ENCODE measurements at places on chromosomes 7 and 10.

DNA sequence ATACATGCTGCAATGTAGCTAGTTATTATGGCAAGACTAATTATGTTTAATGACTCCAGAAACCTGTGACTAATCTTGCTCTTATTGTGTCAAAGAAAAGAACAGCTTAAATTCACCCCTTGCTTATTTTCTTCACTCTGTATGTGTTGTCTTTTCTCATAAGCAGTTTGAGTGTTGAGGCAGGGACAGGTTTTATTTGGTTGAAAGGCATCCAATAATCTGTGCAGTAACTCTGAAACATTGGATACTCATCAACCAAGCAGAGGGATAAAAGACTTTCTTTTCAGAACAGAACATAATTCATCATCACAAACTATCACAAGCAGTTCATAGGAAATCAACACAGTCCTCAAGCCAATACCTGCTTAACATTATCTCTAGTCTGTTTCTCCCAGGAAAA, 797.6 kb upstream of the MBL2 start:
- DNase-seq, result no peak

- no peak for DNase-seq
These were observed 169.1 kb upstream of the TNS3 start for GRCh38 chr7:47751043-47751442.

DNA sequence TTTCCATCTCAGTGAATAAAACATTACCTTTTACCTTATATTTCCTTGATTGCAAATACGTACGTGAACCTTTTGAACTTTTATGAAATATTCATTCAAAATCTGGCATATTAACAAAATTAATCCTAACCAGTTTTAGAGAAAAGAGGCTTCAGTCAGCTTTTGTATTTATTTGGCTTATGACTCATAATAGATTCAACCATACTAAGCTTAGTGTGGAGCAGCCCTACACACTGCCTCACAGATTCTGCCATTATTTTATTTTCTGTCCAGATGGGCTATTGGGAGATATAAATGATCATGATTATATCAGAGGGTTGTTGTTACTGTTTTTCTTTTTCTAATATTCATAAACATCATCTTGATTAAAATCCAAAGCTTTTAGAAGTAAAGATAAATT, 325.5 kb downstream of the GPR37 start:
- DNase-seq, result no peak

- no peak for DNase-seq
These were observed 169.2 kb downstream of the ST7 start for GRCh38 chr7:117122536-117122935.

GRCh38 chr7:137337902-137338301, 5.6 kb downstream of the PTN start:
- no peak for DNase-seq

DNA sequence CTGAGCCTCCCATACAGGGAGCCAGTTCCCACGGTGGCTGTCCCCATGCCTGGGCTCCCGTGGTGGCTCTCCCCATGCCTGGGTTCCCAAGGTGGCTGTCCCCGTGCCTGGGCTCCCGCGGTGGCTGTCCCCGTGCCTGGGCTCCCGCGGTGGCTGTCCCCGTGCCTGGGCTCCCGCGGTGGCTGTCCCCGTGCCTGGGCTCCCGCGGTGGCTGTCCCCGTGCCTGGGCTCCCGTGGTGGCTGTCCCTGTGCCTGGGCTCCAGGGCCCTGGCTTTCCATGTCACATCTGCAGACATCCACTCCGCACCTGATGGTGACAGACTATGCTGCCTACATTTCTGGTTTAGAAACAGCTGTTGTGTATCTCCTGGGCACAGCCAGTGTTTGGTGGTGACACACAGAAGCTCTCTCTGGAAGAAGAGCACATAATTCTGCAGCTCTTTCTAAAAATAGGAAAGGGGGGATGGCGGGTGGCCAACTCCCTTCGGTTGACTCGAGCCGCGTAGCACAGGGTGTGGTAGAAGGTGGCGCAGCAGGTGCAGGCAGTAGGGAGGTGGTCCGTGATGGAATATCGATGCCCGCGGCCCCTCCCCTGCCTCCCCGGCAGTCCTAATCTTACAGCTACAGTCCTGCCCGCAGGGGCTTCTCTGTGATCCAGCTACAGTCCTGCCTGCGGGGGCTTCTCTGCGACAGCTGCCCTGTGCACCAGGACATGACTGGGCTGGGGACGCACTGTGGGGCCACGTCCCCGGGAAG, 251.2 kb downstream of the DNAJB6 start:
- DNase-seq, result no peak

- DNase-seq, result no peak
These were observed 56.5 kb upstream of the KDM7A start for GRCh38 chr7:140232957-140233917.

- DNase-seq, result no peak
These were observed 9.8 kb downstream of the ALOX5 start for GRCh38 chr10:45383682-45384330.

DNA sequence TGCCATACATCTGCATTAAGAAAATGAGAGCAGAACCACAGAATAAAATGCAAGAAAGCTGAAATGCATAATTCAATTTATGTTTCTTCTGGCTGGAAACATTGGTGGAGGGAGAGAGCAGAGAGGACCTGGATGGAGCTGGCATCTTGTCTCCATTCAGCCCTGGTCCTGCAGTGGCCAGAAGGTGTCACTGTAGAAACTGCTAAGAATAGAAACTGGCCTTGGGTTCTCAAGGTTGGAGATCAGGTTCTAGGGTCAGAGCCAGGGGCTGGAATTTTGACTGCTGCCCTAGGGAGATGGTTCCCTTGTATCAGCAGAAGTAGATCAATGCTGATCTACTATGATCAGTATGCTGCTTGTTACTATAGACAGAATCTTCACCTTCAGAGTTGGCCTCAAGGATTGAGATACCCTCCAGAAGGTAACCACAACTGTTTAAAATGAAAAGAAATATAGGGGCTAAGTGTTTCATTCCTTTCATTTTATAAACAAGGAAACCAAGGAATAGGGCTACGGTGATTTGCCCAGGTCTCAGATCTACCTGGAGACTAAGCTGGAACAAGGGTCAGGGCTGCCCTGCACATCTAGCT, 13.1 kb downstream of the TAS2R41 start:
- no peak for DNase-seq

- DNase-seq, result no peak
These were observed 210.5 kb downstream of the ARHGAP21 start for GRCh38 chr10:24513155-24513554.

GRCh38 chr7:55571511-55572377, 558 bp downstream of the VOPP1 start:
- DNase-seq, result no peak

DNA sequence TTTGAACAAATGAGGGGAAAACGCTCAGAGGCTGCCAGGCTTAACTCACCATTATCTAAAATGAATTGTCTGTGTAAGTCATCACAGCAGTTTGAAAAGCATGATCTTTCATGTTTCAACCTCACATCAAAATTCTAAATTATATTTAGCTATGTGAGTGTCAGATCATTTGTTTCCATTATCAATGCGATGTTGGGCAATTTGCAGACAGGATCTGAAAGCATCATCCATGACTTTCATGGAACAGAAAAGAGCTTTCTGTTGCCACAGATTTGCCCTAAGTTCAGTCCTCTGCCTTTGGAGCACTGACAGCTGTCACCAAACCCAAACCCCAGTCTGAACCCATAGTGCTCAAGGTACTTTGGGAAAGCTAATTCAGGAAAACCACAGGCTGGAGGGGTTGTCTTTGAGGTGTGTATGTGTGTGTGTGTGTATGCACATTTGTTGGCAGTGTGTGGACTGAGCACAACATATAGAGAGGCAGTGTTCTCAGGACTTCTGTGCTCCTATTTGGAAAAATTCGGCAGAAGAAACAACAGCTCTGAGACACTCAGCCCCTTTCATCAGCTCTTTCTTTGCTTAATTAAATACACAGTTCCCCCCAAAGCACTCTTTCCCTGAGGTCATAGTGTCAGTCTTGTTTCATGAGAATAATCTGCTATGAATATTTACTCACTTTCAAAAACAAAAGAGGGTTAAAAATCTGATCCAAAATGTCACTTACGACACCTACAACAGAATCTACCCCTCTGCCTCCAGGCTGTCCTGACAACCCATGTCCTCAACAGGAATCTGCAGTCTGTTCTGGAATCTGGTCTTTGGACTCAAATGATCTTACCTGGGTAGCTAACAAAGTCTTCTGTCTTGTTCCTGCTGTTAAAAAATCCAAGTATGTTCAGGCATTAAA, 188.5 kb upstream of the KLF14 start:
- no peak for DNase-seq

GRCh38 chr10:67853512-67853911, 15.5 kb upstream of the DNAJC12 start:
- DNase-seq, result no peak

DNA sequence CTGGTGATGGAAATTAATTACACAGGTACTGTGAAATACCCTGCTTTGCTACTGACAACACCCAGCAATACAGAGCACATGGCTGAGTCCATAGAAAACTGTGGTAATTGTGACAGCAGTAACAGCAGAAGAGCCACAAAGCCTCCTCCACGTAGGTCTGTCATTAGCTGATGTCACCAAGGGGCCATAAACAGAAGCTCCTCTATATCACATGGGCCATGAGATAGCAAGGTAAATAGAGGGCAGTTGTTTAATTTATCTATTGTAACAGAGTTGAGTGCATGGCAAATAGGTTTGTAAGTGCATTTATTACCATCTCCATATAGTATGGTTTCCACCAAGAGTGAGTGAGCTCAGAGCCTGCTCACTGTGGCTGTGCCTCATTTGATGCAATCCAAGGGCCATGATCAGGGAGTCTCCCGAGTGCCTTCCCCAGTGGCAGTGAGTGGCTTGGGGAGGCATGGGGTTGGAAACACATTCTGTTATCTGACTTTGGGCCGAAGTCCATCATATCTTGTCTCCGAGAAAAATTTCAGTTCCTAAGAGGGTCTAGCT, 281.2 kb downstream of the SKAP2 start:
- no peak for DNase-seq

- no peak for DNase-seq
These were observed 89.7 kb upstream of the STEAP4 start for GRCh38 chr7:88396295-88396947.

DNA sequence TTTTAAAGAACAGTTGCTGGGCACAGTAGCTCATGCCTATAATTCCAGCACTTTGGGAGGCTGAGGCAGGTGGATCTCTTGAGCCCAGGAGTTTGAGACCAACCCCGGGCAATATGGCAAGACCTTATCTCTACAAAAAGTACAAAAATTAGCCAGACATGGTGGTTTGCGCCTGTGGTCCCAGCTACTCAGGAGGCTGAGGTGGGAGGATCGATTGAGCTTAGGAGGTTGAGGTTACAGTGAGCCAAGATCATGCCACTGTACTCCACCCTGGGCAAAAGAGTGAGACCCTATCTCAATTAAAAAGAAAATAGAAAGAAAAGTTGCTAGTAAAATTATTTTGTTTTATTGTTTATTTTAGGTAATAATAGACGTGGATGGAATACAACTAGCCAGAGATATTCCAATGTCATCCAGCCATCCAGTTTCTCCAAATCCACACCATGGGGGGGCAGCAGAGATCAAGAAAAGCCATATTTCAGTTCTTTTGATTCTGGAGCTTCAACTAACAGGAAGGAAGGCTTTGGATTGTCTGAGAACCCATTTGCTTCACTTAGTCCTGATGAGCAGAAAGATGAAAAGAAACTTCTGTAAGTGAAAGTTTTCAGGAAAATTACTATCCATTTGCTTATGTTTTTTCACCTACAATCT, 3.0 kb downstream of the NUP42 start:
- DNase-seq, result no peak

DNA sequence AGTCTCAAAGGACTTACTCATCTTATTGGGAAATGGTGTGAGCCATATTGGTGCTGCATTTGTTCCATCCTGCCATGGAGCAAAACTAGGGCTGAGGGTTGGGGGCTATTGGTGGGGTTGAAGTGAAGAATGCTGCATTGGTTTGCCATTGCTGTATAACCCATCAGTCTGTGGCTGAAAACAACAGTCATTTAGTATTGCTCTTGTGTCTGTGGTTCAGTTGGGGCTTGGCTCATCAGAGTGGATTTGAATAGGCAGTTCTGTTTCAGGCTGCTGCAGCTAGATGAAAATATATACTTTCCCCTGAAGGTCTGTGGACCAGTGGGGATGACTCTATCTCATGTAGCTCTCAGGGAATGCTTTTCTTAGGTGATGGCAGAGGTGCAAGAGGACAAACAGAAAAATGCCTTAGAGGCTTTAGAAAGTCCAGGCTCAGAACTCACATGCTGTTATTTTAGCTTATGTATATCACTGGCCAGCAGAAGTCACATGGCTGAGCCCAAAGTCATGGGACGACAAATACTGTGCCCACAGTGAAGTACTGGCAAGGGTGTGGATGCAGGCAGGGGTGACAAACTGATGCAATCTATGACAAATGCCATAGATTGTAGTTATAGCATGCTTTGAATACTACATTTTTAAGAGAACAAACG, 15.2 kb upstream of the EXOC6 start:
- no peak for DNase-seq

DNA sequence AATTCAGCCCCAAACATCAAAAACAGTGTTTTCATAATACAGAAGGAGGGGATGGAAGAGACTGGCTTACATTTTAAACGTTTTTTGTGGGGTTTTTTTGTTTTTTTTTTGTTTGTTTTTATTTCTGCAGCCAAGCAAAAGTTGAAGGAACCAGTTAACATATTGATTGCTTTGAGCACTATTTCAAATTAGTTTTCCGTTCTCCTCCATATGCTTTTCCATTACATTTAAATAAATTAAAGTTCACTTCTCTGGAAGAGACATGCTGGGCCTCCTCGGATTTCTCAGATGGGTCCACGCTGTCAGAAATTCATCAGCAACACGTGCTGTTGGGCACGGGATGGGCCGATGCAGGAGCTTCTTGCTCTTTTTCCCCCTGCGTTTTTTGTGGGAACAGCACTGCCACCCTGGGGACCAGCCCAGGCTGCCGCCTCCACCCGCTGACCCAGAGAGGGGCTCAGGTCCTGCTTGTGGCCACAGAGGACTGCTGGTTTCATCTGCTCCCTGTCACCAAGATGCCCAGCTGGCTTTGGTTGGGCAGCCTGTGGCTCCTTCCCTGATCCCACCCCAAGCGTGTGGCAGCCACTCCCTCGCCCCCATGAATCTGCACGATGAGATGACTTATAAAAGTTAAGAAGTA, 67.7 kb upstream of the CHST15 start:
- DNase-seq, result no peak

GRCh38 chr7:22617166-22617565, 109.8 kb upstream of the IL6 start:
- DNase-seq, result no peak

DNA sequence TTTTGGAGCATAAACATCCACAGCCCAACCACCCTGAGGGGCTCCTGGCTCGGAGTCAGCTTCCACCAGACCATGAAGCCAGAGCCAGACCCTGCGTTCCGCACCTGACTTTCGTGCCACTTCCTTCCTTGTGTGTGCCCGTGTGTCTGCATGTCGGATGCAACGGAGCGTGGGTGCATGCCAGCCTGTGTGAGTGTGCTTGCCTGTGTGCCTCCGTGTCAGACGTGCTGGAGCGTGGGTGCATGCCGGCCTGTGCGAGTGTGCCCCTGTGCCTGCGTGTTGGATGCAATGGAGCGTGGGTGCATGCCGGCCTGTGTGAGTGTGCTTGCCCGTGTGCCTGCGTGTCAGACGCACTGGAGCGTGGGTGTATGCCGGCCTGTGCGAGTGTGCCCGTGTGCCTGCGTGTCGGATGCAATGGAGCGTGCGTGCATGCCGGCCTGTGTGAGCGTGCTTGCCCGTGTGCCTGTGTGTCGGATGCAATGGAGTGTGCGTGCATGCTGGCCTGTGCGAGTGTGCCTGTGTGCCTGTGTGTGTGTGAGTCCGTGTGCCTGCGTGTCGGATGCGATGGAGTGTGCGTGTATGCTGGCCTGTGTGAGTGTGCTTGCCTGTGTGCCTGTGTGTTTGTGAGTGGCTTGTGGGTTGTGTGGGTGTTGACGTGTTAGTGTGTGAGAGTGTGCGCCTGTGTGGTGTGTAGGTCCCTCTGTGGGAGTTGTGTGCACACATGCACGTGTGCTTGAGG, 28.1 kb upstream of the KNDC1 start:
- DNase-seq, result no peak

Data from stimulated activated CD4-positive, alpha-beta T cell treated with anti-CD3 and anti-CD28 coated beads, TNF-alpha, amount 100 ng/mL, for 24 hours (primary cell).